ENCODE measurements at places on chromosomes 4 and X. TPM values are rescaled to one million over a fixed set of nuclear protein-coding genes. Genes with fewer than 3 reads are reported as not detected.

The C4orf36 gene
- total RNA-seq, result not detected

The MAGEA10 gene
- not detected for total RNA-seq

The UGT2B7 gene
- total RNA-seq, result not detected

The SLC30A9 gene
- 44.7 TPM for total RNA-seq

Measured in activated CD4-positive, alpha-beta T cell treated with anti-CD3 and anti-CD28 coated beads, Interleukin-2, amount 10 ng/mL, durations not matched to agents 24 days and 14 days (primary cell).